NB4 (cell line): ENCODE measurements at places on chromosomes 2 and 18.

DNA sequence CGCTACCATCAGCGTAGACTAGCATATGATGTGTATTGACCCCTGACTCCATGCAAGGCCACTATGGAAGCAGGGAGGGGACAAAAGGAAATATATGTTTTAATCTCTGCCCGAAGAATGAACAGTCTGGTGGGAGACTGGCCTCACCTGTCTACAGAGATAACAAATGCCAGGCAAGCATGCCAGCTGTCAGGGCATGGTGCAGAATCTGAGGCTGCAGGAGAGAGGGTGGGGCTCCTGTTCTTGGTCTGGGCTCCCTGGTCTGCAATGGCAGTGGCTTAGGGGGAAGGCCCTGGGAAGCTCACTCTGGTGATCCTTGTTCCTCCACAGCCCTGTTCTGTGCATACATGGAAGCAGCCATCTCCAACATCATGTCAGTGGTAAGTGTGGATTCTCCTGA is 27.5 kb downstream of the SLC14A2 start:
- no peak for DNase-seq

GRCh38 chr2:24214880-24215279 is 40.0 kb downstream of the FAM228A start:
- DNase-seq: no peak

DNA sequence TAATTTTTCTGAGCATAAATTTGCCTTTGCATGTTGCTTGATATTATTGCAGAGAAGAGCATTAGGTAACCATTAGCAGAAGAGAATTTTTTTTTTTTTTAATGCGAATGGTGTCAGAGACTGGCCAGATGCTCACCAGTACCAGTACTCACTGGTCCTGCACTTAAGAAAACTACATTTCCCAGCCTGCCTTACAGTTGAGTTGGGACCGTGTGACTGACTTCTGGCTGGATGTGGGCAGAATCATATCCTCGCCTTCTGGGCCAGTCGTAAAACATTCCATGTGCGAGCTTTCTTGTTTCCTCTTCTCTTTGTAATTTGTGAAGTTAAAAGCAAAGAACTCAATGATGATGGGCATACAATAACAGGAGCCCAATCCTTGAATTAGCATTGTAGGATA is 132.4 kb downstream of the LRRC30 start:
- no peak for DNase-seq

DNA sequence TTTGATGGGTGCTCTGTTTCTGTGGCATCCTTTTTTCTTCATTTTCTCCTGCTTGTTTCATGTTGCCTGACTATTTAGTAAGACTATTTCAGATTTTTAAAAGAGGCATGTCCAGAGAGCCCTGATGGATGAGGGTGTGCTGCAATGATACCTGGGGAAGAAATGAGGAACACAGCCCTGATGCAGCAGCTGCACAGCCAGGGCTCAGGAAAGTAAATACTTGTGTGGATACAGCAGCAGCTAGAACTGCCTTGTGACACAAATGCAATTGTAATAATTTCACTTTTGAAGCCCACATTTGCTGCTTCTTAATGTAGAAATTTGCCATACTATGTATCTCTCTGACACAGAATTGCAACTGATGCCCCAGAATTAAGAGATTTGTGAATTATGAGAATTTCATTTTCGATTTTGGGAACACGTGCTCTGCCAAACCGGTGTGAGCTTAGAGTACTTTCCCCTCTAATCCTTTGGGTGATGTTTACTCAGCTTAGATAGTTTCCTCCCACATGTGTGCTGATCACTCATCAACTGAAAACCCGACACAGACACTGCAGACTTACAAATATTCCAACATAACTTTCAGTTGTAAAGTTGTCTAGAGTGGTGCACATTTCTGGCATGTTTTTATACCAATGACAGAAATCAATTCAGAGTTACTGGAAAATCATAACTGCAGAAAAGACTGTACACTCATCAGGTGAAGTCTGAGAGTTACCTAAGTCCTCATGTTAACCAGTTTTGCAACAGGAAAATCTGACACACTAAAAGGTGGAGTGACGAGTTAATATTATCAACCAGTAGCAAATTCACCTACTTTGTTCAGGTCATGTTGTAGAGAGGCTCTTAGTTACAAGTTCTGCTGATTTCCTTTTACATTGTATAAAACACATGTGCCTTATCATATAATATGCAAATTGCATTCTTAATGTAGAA is 383.4 kb downstream of the CBLN2 start:
- no peak for DNase-seq

GRCh38 chr2:72106978-72107377 is 40.7 kb downstream of the CYP26B1 start:
- no peak for DNase-seq

- DNase-seq: no peak
These were observed 176.3 kb downstream of the TWIST2 start for GRCh38 chr2:239024226-239024625.

GRCh38 chr2:142718576-142719155 is 158.8 kb upstream of the KYNU start:
- no peak for DNase-seq

GRCh38 chr2:194086129-194086528 is 1570.9 kb upstream of the SLC39A10 start:
- DNase-seq: no peak
